IPS DF 6.9 (cell line): ENCODE measurements at places on chromosomes 2 and 18.

- H3K4me3 ChIP-seq, result no peak overlapping the region
- no peaks in the 10 kb centered on the region for H3K4me1 ChIP-seq
- no peak overlapping the region for H3K27ac ChIP-seq
- H3K36me3 ChIP-seq, result no peaks in the 10 kb centered on the region
- H3K27me3 ChIP-seq, result no peaks in the 10 kb centered on the region
- DNase-seq, result no peak
Measured at GRCh38 chr2:30037016-30037415, 109.8 kb upstream of the YPEL5 start.

DNA sequence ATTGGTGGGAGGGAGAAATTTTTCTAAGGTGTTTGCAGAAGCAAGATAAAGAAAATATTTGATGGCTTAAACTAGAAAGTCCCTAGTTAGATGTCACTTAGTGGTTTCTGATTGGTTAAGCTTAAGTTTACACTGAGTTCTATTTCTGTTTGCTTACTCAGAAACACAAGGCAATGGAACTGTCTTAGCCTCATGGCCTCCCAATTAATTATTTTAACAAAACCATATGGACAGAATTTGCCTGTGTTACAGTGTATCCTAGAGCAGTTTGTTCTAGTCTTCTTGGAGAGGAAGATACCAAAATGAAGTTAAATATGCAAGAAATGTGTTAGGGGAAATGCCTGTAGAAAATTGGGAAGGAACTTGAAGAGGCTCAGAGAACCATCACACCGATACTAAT lies 4.6 kb upstream of the IMPACT start:
- H3K36me3 ChIP-seq, result no peaks in the 10 kb centered on the region
- no peaks in the 10 kb centered on the region for H3K4me1 ChIP-seq
- no peak overlapping the region for H3K27ac ChIP-seq
- H3K27me3 ChIP-seq, result no peaks in the 10 kb centered on the region
- no peak for DNase-seq
- no peak overlapping the region for H3K4me3 ChIP-seq

- H3K27me3 ChIP-seq, result no peaks in the 10 kb centered on the region
- peaks cover 1% of the 10 kb centered on the region; the same call in 1 of the 2 replicates for H3K4me1 ChIP-seq
- no peak overlapping the region for H3K4me3 ChIP-seq
- no peaks in the 10 kb centered on the region for H3K36me3 ChIP-seq
- no peak for DNase-seq
- H3K27ac ChIP-seq, result no peak overlapping the region
Measured at GRCh38 chr18:35026407-35027061, 14.7 kb upstream of the MAPRE2 start.

DNA sequence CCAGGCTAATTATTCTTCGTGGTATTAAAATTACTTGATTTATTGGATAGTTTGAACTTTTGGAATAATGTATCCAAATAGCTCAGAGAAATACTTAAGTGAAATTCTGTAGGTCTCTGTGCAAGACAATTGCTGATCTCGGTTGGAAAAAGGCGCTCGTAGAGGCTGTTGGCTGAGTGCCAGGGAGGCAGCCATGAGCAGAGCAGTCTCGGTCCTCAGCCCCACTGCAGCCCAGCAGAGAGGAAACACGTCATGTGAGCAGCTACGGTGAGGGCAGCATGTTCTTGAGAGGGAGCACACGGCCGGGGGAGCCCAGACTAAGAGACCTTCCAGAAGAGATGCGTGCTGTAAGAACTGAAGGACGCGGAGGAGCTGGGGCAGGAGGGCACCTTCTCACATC lies 42.5 kb downstream of the DCDC2C start:
- H3K27me3 ChIP-seq, result no peaks in the 10 kb centered on the region
- no peaks in the 10 kb centered on the region for H3K4me1 ChIP-seq
- no peaks in the 10 kb centered on the region for H3K36me3 ChIP-seq
- no peak for DNase-seq
- H3K4me3 ChIP-seq, result no peak overlapping the region
- no peak overlapping the region for H3K27ac ChIP-seq

GRCh38 chr18:39424261-39424660 lies 1858.7 kb upstream of the CELF4 start:
- no peak overlapping the region for H3K4me3 ChIP-seq
- H3K27me3 ChIP-seq, result no peaks in the 10 kb centered on the region
- no peaks in the 10 kb centered on the region for H3K36me3 ChIP-seq
- H3K27ac ChIP-seq, result no peak overlapping the region
- DNase-seq, result no peak

- peaks cover 2% of the 10 kb centered on the region; the same call in 1 of the 2 replicates for H3K4me1 ChIP-seq
- DNase-seq, result no peak
- H3K36me3 ChIP-seq, result no peaks in the 10 kb centered on the region
- no peak overlapping the region for H3K27ac ChIP-seq
Measured at GRCh38 chr2:33023728-33024500, 77.2 kb downstream of the LTBP1 start.

GRCh38 chr2:142008135-142008744 lies 122.6 kb downstream of the LRP1B start:
- no peaks in the 10 kb centered on the region for H3K27me3 ChIP-seq
- no peak overlapping the region for H3K27ac ChIP-seq
- H3K4me1 ChIP-seq, result no peaks in the 10 kb centered on the region
- H3K36me3 ChIP-seq, result no peaks in the 10 kb centered on the region
- DNase-seq, result no peak

DNA sequence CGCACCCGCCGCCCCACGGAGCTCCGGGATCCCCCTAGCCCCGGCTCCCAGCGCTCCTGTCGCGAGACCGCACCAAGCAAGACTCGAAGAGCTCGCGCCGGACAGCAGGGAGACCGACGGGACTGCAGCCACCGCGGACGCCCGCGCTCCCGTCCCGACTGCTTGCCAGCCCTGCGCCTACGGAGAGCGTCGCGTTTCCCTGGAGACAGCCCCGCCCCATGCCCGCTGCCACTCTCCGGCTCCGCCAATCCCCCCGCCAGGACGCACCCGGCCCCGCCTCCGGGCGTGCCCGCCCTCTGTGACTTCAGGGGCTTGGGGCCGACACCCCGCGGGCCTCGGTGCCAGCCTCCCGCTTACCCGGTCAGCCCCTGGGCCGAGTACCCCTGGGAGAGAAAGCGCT lies at the start of gene ANKMY1:
ANKMY1 (minus strand) TSS at position 181 of the 400 bp plus-strand sequence. CDS start 653 bp downstream, outside the sequence.
- H3K4me1 ChIP-seq, result no peaks in the 10 kb centered on the region; the same call in 1 of the 2 replicates
- DNase-seq, result no peak
- no peak within 1 kb of the TSS; the same call in 1 of the 2 replicates for H3K4me3 ChIP-seq
- H3K36me3 ChIP-seq, result no peaks in the 10 kb centered on the region
- no peak within 1 kb of the TSS for H3K27ac ChIP-seq

DNA sequence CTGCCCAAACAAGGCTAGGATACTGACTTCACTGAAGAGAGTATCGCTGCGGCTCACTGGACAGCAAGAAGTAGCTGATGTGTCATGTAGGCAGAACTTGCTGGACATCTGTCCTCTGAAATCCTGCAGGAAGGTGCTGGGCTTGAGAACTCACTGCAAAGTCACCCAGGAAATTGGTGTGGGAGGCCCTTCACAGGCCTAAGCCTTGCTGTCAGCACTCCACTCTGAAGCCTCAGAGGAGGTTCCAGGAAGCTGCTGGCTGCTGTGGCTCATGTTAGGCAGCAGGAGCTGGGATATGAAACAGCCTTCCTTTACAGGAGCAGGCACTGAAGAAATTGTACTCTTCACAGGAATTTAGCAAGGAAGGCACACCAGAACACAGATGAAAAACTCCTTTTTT lies 88.3 kb upstream of the CCDC68 start:
- H3K27me3 ChIP-seq, result no peaks in the 10 kb centered on the region
- H3K4me3 ChIP-seq, result no peak overlapping the region

- no peaks in the 10 kb centered on the region for H3K27me3 ChIP-seq
- DNase-seq, result no peak
- H3K4me1 ChIP-seq, result no peaks in the 10 kb centered on the region
- no peak overlapping the region for H3K27ac ChIP-seq
- no peak overlapping the region for H3K4me3 ChIP-seq
- H3K36me3 ChIP-seq, result no peaks in the 10 kb centered on the region
Measured at GRCh38 chr2:28080911-28081310, 190.4 kb downstream of the BABAM2 start.

DNA sequence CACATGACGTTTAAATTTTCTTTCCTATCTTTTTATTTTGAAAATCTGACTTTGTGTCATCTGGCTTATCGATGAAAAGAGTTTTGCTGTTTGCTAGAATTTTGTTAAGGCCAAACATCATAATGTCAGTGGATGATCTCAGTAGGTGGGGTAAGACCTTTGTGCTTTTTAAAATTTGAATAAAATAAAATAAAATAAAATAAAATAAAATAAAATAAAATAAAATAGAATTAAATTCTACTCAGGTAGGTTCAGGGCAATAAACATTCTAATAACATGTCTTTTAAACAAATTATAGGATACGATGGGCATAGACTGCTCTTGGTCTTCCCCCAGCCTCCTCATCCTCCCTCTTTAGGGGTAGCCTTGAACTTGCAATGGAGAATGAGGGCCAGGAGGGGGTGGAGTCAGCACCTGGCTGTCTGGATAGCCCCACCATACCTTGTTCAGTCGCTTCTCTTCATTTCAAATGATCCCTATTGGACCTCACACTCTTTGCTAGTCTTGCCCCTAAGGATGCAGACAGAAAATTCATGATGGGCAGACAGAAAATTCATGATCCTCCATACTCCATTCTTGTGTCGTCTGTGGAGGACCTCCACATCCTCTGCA lies 8.1 kb downstream of the LDLRAD4 start:
- peaks cover 5% of the 10 kb centered on the region for H3K4me1 ChIP-seq
- H3K36me3 ChIP-seq, result no peaks in the 10 kb centered on the region; the same call in 1 of the 2 replicates
- H3K27ac ChIP-seq, result no peak overlapping the region
- H3K27me3 ChIP-seq, result no peaks in the 10 kb centered on the region

DNA sequence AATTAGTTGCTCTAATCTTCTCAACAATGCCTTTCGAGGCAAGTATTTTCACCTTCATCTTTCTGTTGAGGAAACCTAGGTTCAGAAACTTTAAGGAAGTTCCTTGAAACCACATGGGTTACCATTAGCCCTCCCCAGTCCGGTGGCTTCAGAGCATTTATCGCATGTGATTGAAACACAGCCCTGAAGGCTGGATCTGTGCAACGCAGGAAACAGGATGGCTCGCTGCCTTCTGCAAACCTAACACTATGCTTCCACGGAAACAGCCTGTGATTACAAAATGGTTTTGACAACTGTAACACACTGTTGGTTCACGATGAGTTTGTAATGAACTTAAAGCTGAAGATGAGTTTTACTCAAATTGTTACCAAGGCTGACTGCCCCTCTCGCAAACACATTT lies 68.5 kb downstream of the EPB41L3 start:
- H3K27ac ChIP-seq, result no peak overlapping the region
- no peak overlapping the region for H3K4me3 ChIP-seq
- no peaks in the 10 kb centered on the region for H3K36me3 ChIP-seq
